ENCODE measurements at places on chromosomes 3 and 15.

DNA sequence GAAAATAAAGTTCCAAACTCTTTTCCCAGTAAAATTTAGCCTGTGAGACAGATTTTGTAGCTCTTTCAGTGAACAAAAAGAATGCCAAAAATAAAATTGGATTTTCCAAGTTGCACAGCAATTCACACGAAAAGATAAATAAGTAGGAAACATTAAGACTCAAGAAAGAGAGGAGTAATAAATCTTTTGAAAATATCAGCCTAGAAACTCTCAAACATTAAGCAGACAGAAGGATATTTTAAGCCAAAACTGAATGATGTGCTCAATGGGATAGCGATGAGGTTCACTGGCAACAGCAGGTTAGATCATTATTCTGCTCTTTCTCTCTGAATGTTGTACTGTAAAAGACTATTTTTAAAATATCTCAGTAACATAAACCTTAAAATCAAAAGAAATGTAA is 115.0 kb downstream of the STAG1 start:
- no peak for DNase-seq

- no peak for DNase-seq
Observed at GRCh38 chr3:98406034-98406433, 15.6 kb downstream of the OR5K3 start.

DNA sequence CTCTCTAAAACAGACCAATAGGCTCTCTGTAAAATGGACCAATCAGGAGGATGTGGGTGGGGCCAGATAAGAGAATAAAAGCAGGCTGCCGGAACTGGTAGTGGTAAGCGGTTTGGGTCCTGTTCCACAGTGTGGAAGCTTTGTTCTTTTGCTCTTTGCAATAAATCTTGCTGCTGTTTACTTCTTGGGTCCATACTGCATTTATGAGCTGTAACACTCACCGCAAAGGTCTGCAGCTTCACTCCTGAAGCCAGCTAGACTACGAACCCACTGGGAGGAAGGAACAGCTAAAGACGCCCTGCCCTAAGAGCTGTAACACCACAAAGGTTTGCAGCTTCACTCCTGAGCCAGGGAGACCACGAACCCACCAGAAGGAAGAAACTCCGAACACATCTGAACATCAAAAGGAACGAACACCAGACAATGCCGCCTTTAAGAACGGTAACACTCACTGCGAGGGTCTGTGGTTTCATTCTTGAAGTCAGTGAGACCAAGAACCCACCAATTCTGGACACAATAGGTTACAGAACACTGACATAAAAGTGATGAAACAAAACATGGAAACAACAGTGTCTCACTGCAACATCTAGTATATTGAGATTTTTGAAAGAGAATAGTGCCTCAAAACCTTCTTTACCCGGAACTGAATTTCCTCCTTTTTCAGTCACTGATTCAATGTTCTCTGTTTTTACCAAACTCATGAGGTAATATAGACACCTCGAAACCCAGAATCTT is 28.8 kb upstream of the PLSCR2 start:
- no peak for DNase-seq

DNA sequence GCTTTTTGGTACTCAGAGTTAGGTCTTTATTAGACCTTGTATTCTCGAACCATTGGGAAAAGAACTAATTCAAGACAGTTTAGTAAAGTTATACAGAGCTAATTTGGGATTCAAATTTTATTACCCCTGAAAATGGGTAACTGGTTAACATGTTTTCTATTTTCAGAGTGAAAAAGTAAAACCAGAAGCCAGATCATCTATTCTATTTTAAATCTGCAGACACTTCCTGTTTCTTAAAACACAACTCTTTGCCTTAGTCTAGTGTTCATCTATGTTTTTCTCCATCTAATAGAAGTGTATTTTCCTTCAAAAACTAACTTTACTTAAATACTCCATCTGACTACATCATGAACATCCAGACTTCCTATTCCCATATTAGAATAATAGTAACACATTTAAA is 113.4 kb downstream of the CCNL1 start:
- DNase-seq, result no peak

DNA sequence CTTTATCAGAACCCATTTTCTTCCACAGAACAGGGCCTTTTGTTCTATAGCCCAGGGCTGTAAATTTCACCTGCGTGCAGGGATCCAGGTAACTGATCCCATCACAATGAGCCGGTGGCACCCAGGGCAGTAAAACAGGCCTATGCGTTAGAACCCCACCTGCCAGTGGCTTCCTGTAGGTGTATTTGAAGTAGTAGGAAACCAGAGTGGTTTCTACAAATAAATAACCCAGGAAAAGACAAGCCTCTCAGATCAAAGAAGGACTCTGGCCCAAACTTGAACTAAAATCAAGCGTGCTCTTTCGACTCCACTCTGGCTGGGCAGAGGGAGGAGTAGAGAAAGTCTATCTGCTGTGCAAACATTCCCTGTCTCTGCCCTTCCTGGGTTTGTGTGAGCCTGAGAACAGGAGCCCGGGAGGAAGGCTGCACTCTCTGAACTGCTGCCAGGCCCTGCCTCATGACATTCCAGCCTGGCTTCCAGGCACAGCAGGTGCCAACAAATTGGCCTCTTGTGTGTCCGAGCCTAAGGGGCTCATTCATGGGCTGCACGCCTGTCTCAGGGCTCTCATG is 77.7 kb downstream of the CEMIP start:
- DNase-seq, result no peak

- no peak for DNase-seq
Observed at GRCh38 chr3:111956995-111957734, 21.7 kb upstream of the ABHD10 start.

DNA sequence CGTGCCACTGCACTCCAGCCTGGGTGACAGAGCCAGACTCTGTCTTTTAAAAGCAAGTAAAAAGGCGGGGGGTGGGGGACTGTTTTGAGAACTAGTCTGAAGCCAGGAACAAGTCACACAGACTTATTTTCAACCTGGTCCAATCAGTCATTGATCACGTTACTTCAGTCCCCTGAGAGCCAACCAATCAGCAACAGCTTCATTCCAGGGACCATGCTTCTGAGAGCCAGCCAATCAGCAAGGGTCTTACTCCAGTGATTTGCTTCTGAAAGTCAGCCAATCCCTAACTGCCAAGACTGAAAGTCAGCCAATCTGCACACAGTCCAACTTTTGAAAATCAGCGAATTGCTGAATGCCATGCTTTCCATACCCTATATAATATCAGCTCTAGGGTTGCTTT is 48.6 kb upstream of the C15orf39 start:
- DNase-seq, result no peak

DNA sequence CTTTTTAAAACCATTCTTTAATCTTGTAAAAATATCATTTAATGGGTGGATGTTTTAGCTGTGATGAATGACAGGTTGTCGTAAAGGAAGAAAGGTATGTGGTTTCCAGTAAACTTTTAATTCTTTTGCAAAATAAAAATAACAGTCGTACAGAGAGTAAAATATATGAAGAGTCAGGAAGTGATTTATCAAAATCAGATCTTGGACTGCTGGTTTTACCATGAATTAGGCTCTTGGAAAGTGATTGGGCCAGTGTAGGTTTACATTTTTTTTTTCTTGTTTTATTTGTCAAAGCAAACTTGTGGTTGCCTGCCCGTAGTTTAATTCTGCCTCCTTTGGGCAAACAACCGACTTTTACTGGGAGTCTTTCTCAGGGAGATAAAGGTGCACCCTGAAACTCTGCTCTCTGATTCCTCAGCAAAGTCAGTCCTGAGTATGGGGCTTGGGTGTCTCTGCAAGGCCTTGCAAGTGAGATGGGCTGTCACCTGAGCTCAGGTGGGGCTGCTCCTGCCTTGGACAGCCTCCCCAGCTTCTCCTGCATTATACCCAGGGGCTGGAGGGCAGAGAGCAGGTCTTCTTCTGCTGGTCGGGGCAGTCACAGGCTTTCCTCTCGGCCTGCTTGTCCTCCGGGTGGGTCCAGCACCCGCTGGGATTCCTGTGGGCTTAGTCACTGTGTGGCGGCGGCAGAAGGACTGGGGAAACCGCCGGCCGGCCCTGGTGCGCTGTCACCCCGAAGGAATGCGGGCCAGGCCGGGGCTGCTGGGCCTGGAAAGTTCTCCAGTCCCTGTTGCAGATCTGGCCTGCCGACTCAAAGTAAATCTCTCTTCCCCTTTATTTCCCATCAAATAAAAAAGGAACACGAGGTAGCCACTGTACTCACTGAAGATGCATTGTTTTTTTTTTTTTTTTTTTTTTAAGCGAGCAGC is 79.0 kb downstream of the IGF1R start:
- peak; percentile 82 for DNase-seq

GRCh38 chr15:29917600-29918597 is 95.6 kb upstream of the TJP1 start:
- no peak for DNase-seq

DNA sequence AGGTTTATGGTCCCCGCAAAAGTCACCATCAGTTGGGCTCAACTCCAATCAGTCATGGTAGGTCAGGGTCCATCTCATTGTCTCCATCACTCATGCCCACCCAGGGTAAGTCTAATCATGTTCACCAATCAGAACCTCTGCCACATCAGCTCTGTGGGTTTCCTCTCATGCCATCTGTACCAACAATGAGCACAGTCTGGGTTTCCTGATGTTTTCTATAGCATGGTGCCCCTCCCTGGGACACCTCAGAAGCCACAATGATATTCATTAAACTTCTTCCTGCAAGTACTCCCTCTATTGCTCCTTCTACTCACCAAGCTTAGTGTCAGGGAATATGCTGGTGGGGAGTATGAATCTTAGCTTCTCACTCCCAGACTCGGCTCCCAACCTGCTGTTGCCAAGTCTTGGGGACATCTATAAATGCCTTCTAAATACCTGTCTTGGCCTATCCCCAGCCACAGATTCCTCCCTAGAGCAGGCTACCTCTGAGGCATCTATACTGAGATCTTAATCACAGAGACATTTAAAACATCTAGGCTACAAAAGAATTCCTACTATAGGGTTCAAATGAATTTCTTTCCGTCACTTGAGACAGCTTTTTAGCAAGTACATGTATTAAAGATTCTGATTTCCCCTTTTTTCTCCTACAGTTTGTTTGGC is 5.0 kb upstream of the CCR2 start:
- no peak for DNase-seq

DNA sequence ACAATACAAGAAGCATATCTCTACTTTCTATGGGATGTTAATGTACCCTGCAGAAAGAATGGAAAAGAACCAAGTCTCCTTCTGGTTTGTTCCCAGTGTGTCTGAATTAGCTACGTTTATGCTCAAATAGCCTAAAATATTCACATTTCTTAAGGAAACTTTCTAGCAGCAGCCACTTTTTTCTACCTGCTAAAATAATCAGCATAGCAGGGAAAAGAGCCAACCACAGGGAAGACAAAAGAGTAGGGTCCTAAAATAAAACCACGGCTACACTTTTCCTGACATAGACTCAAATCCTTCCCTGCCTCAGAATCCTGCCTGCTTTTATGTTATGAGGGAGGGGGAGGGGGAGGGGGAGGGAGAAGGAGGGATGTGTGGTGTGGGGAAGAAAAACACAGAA is 136.7 kb downstream of the GBE1 start:
- DNase-seq, result no peak

- no peak for DNase-seq
Observed at GRCh38 chr3:186235554-186235953, 126.5 kb downstream of the DGKG start.

- no peak for DNase-seq
Observed at GRCh38 chr3:70556056-70556455, 243.6 kb upstream of the MDFIC2 start.

DNA sequence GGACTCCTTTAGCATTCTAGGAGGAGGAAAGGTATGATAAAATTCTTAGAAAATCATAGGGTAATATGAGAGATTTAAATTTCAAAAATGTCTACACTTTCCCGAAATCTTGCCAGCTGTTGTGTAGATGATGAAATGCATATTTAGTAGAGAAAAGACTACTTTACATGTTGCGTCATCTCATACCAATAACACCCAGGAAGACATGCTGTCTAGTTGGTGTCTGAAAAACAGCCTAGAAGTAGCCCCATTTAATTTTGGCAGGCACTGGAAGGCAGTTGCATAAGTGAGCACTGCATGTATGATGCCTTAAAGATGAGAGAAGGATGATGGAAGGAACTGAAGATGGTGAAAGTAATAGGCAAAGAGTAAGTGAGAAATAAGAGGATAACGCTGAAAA is 310.5 kb upstream of the TPM1 start:
- no peak for DNase-seq

DNA sequence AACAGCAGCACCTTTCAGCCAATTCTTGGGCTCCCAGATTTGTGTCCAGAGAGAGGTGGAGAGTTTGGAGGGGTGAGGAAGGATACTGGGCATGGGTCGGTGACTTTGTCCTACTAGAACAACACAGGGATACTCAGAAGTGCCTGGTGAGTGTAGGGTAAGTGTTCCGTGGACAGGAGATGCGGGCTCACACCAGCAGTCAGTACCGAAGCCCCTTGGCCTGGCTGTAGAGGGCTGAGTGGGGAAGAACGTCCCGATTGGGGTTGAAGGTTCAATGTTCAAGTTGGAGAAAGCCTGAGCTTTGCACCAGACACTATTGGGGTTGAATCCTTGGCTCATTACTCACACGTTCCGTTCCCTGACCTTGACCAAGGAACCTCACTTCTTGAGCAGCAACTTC is 40.8 kb upstream of the SLC6A11 start:
- DNase-seq, result no peak

DNA sequence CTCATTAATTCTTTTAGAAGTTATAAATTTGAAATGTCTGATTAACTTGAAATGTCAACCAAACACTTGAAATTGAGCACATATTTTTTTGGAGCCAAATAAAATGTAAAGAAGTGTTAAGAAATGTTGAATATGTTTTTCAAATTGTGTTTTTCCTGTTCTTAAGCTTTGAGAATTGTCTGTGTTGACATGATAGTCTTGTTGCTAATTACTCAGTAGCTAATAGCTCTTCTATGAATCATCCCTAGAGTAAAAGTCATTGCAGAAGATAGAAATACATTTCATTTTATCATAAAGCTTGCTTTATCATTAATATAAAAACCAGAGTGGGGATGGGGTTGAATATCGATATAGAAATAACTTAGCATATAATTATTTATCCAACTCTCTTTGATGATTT is 41.9 kb upstream of the ABHD10 start:
- DNase-seq, result no peak

GRCh38 chr3:71778353-71778752 is 6.6 kb downstream of the PROK2 start:
- no peak for DNase-seq

GRCh38 chr15:41914411-41914810 is 20.6 kb upstream of the SPTBN5 start:
- DNase-seq, result no peak

DNA sequence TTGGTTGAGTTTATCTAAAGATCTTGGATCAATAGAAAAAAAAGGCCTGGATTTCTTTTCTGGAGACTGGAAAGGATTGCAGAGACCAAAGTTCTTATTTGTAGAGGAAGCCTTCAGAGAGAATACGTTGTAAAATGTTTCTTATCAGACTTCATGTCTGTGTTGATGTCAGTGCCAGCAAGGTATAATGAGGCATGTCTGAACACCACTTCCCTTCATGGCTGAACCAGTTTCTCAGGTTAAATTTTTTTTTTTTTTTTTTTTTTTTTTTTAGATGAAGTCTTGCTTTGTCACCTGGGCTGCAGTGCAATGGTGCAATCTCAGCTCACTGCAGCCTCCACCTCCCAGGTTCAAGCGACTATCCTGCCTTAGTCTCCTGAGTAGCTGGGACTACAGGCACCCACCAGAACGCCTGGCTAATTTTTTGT is 17.8 kb upstream of the ZNF774 start:
- DNase-seq, result no peak
